Spinal cord (tissue), 10 donors: ENCODE measurements at places on chromosomes 11 and 22.

- no peak for DNase-seq
Measured at GRCh38 chr22:40463017-40463631, 92.7 kb downstream of the SGSM3 start.

- DNase-seq: no peak
Measured at GRCh38 chr22:39443398-39443797, 13.4 kb upstream of the MGAT3 start.

DNA sequence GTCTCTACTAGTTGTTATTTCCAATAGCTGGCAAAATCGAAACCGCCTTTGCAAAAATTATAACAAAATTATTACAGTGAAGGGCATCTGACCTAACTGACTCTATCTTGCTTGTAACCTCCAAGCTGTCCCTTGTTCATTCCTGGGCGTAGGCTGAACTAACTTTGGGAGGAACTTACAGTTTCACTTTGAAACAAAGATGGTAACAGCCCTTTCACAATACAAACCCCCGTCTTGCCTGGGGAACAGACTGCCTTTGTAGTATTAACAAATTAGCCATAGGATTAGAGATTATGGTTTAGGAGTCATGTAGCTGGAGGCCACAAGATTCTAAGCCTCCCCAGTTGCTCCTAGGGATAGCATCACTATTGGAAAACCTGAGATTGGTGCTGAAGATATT, 131.6 kb upstream of the HSD17B12 start:
- DNase-seq: no peak

GRCh38 chr22:32232191-32232830, 22.8 kb downstream of the SLC5A4 start:
- DNase-seq: no peak

DNA sequence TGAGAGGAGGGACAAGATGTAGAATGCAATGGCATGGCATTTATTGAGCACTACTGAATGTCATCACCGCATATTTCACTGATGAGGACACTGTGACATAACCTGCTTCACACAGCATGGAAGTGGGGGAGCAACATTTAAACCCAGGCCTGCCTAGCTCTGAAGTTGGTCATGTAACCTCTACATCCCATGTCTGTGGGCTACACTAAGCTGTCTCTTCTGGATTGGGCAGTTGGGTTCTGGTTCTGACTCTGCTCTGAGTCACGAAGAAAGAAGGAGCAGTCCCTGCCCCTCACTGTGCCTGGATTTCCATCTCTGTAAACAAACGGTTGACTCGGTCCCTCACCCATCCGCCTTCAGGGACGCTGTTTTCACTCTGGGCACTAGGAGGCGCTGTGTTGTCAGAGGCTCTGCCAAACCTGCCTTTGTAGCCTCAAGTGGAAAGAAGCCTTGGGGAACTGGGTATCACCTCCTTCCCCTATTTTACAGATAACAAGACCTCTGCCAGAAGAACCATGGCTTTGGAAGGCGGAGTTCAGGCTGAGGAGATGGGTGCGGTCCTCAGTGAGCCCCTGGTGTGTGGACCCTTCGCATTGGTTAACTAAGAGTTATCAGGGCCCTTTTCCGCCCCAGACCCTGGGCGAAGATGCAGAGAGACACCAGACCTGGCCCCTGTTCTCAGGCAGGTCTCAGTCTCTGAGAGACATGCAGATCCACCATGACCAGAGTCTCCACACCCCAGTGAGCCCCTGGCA, 12.7 kb upstream of the ARHGEF17 start:
- peak; percentile 55 for DNase-seq

- no peak for DNase-seq
Measured at GRCh38 chr11:22567759-22568158, 57.9 kb downstream of the FANCF start.

GRCh38 chr11:2300936-2301630, 635 bp downstream of the C11orf21 start:
- no peak for DNase-seq

DNA sequence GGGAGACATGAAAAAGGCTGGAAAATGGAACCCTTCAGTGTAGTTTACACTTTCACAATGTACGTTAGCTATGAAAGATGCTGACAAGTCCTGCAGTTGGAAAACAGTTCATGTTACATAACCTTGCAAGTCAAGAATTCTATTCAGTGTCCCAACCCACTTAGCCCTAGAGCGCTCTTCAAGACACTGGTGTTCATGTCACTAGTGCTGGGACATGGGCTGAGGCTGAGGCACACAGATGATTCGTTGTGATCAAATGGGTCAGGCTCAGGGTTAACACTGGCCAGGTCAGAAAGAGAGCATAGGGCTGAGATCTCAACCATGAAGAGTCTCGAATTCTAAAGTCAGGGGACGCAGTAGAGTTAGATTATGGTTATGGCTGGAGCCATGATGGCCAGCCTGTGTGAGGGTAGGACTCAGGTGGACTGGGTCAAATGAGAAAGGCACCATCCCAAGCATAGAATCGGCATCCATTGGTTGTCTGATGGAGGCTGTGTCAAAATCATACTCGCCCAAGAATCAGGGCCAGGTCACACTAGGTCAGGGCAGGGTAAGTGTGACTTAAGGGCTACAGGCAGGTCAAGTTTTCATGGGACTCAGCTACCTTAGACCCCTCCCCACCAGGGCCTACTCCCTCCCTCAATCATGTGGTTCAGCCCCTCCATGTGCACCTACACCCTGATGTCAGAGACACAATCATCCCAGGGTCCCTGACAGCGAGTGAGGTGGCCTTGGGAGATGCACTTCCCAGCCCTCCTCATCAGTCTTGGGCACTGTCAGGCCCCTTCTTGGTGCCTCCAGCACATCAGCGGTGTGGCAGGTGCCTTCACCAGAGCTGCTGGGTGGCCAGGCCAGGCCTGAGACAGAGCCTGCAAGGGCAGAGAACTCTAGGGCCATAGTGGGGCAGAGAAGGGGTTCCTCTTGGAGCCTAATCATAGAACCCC, 20.2 kb downstream of the IGLL5 start:
- no peak for DNase-seq

DNA sequence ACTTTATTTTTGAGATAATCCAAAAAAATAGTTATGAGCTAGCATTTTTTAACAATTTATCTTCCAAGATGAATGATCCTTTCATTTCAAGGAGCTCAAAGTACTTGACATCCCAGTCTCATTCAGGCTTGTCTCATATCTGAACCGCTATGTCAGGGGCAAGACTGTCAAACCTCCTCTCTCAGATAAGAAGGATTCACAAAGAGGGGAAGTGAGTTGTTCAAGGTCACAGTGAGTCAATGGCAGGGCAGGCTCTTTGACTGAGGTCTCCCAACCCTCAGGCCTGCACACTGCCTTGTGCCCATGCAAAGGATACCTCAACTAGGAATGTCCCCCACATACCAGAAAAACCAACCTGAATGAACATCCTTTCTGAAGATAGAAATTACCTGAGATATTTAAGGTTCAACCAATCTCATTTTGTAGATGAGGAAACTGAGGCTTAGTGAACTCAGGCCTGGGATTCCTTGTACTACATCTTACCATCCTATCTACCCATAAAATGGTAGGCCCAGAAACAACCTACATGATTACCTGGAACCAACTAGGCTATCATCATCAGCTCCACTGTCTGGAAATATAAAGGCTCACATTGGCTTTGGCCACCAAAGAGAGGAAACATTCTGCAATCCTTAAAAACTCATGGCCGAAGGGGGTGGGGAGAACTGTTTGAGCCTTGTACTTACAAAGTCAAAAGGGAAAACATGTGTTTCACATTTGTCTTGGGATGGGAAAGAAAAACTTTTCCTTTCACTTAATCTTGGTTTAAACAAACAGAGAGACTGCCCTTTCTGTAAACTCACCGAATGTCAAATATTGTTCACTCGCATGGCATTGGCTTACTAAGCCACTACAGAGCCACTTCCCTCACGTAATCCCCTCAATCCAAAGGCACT, 51.1 kb downstream of the LIF start:
- DNase-seq: no peak

DNA sequence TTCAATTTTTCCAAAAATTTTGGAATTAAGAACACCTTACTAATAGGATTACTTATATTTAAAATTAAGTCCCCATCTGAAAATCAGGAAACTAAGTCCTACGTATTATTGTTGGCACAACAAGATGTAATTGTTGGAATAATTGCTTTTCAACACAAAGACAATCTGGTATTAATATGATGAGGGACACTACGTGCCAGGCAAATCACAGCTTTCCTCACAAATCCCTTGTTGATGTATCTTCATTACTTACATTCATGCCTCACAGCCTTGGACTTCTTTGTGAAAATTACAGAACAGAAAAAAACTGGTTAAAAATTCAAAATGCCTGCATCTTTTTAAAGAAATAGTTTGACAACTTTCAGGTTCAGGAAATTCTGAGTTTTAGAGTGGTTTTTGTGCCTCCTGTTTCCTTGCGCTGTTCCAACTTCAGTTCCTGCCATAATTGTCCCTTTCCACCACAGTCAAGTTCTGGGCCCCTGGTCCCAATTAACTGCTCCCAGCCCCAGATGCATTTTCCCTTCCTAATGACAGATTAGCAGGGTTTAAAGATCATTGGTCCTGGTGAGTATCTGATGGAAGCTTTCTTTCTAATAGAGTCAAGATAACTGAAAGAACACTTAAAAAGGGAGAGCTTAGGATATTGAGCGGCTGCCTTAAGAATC, 23.3 kb upstream of the CCDC34 start:
- no peak for DNase-seq

DNA sequence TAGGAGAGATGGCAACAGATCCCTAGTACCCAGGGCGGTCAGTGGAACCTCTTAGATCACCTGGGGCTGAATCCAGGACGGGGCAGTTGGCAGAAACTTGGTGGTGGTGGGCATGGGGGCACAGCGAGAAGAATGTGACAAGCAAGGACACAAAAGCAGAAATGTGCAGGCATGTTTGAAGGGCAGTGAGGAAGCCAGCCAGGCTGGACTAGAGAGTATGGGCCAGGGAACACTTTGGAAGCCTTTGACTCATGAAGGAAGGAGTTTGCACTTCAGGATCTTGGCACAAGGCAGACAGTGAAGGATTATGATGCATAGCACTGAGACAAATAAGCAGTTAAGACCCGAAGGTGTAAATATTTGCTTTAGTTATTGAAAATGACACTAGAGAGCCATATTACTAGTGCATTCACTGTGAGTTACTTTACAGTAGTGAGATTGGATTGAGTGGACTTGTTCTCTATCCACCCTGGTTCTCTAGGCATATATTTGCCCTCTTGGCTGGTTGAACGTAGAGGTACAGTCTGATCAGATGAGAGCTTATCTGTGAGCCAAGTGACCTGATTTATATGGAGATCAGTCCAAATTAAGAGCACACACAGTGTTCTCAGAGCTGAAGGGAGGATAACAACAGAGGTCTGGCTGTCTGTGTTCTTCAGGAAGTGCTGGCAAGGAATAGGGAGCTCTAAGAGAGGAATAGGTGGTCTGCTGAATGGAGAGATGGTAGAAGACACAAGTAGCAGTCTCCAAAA, 210.4 kb downstream of the SNX19 start:
- no peak for DNase-seq

- DNase-seq: no peak
Measured at GRCh38 chr11:96149743-96150555, 193.0 kb downstream of the MAML2 start.

GRCh38 chr11:76698321-76699043, 27.9 kb upstream of the LRRC32 start:
- no peak for DNase-seq
